MG63 (cell line): ENCODE measurements at places on chromosomes 12 and 14.

GRCh38 chr12:122868471-122869177, 27.3 kb downstream of the VPS37B start:
- no peak for DNase-seq

GRCh38 chr14:59189091-59189785, 771 bp downstream of the DAAM1 start:
- no peak for DNase-seq

GRCh38 chr14:77306416-77306815, 14.3 kb downstream of the POMT2 start:
- DNase-seq = no peak

- DNase-seq = no peak
Observed at GRCh38 chr14:64880221-64881121, 764 bp upstream of the SPTB start.

- no peak for DNase-seq
Observed at GRCh38 chr12:116878567-116879508, 2.4 kb downstream of the HRK start.

DNA sequence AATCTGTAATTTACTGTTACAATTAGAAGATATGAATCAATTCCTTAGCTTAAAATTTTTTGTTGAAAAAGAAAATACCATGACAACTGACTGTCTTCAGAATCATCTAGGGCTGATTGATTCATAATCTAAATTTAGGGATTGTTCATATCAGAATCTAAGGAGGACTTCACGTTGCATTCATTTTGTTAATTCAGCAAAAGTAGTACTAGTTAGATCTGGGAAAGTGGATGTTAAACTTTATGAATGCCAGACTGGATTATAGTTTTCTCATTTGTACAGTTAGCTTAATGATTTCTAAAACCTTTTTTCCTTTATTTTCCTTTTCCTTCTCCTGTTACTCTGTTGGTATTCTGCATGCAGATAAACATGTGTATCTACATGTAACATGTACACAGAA, 135.5 kb downstream of the PDE3A start:
- DNase-seq = no peak

GRCh38 chr12:131454418-131455217, 256.3 kb upstream of the SFSWAP start:
- DNase-seq = peak; percentile 56

DNA sequence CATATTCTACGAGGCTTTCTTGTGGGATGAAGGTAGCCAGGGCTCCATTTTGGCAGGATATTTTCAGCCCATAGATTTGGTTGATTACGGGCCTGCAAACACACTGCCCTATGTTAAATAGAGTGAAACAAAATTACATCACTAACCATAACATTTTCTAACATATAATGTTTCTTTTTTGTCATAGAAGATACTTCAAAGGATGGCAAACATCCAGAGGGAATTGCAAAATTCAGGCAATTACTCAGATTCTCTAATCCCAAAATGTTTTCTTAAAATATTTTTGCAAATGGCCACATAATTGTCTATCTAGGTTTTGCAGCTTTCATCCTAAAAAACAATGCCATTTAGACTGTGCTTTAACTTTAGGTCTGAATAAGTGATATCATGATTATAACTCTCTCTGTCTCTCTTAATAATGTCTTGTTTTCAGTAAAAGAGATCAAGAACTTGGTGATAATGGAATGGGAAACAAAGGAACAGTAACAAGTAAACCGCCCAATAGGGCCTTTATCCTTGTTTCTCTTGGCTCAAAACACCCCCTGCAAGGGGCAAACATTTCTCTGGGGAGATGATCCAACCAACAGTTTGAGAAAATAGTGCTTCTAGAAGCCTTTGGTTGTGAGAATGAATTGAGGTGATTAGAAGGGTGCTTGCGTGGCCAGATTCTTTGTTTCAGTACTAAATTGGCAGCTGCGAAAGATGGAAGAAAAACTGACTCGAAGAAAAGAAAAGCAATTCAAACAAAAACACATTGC, 54.4 kb upstream of the BTG1 start:
- DNase-seq = no peak

GRCh38 chr14:89681086-89682018, 264.3 kb upstream of the FOXN3 start:
- no peak for DNase-seq

DNA sequence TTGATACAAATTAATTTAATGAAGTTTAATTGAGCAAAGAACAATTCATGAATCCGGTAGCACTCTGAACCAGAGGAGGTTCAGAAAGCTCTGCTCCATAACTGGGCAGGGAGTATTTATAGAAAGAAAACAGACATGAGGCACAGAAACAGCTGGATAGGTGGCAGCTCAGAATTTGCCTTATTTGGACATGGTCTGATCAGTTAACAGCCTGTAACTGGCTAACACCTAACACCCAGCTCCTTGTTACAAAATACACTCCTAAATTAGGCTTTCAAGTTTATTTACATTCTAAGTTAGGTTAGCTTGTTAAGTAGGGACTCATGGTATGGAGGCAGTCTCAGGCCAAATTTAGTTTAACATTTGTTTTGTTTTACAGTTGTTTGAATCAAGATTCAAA, 67.8 kb upstream of the TMCC3 start:
- DNase-seq = no peak

DNA sequence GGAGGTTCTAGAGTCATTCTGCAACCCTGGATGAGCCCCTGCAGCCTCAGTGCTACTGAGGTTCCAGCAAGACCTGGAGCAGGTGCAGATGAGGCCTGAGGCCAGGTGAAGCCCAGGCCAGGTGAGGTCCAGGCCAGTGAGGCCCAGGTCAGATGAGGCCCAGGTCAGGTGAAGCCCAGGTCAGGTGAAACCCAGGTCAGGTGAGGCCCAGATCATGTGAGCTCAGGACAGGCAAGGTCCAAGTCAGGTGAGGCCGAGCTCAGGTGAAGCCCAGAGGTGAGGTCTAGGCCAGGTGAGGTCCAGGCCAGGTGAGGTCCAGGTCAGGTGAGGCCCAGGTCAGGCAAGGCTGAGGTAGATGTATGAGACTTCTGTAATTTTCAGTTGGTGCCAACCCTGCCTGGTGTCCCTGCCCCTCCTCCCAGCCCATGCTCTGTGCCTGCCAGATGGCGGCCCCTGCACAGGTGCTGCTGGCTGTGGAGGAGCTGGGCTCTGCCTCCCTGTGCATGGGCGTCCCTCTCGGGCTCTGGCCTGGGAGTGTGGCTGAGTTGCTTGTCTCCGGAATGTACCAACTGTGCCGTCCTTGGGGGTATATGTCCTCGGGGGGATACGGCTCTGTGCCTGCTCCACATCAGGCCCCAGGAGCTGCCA, 388.5 kb downstream of the TMEM121 start:
- no peak for DNase-seq

GRCh38 chr12:91211866-91212265, 29.2 kb upstream of the DCN start:
- DNase-seq = no peak
